ENCODE measurements at places on chromosomes 11 and 22.

DNA sequence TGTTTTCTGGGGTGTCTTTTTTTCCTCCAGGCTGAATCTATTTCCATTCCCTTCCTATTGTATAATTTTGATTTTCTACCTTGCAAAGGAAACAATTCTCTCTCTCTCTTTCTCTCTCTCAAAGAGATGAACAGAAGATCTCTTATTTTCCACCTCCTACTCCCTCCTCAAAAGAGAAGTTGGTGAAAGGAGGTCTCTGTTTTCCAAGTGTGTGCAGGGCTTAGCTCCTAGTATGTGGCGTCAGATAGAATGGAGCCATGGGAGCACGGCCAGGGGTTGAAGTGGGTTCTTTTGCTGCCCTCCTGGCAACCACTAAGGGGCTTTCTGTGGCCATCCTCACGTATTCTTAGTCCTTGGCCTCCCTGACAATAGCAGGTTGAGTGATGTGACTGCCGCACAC lies 480 bp downstream of the TRIM34 start:
- no peak for DNase-seq

GRCh38 chr11:117700551-117700950 lies 96.5 kb downstream of the DSCAML1 start:
- no peak for DNase-seq

GRCh38 chr22:23686416-23687024 lies 4.3 kb upstream of the RGL4 start:
- no peak for DNase-seq

GRCh38 chr11:74568028-74568427 lies 24.4 kb upstream of the POLD3 start:
- no peak for DNase-seq

DNA sequence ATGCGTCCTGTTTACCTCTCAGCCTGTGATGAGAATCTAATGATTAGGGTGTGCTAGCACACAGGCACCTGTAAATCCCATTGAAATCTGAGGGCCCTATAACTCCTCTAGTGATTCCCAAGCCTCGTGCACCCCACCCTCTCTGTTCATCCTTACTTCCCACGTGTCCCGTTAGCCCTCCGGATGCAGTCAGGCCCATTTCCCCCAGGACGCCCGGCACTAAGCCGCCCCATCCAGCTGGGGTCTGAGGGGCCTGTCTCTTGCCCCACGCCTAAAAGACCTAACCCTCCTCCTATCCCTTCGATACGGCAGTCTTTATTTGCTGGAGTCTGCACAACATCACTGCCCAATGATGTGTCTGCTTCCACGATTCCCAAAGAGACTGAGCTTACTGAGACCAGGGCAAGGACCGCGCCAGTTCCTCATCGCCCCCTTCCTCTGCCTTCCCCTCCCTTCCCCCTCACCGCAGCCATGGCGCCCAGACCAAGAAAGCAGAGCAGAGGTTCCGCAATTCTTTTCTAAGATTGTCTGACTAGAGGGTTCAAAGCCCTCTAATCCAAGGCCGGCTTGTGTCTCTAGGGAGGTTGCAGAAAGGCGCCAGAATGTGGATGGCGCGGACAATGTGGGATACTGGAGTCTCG lies 1.1 kb upstream of the FADS2 start:
- no peak for DNase-seq

- DNase-seq, result no peak
Measured at GRCh38 chr11:106329273-106330018, 252.0 kb downstream of the AASDHPPT start.

GRCh38 chr11:30789270-30789669 lies 203.1 kb upstream of the MPPED2 start:
- DNase-seq, result no peak

GRCh38 chr11:15636521-15637089 lies 521.9 kb downstream of the INSC start:
- DNase-seq, result no peak

DNA sequence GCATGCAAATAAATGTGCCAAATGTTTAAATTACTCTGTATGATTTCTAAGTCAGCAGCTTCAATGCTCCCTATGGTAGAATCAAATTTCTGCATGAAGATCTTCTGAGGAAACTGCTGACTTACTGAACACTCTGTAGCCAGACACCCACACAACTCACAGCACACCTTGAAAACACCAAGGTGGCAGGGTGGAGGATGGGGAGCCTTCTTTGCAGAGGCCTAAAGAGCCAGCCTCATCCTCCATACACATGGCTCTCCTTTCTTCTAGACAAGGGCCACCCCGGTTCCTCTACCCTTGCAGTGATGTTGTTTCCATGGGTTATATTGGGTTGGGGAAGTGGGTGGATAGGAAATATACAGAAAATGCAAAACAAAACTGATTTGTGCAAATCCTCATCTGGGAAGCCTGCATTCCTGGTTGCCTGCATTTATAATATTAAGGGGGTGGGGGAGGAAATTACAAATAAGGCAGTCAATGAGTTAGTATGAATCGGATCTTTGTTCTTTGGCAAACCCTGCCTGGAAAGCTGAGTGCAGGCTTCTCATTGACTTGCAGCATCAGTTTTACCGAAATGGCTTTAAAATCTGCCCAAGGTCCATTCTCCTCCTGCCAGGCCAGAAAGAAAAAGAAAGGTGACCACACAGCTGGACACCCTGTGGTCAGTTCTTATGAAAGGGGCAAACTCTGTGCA lies 15.8 kb upstream of the ETS1 start:
- DNase-seq, result no peak

GRCh38 chr11:10486161-10486840 lies 31.2 kb downstream of the AMPD3 start:
- DNase-seq, result no peak

DNA sequence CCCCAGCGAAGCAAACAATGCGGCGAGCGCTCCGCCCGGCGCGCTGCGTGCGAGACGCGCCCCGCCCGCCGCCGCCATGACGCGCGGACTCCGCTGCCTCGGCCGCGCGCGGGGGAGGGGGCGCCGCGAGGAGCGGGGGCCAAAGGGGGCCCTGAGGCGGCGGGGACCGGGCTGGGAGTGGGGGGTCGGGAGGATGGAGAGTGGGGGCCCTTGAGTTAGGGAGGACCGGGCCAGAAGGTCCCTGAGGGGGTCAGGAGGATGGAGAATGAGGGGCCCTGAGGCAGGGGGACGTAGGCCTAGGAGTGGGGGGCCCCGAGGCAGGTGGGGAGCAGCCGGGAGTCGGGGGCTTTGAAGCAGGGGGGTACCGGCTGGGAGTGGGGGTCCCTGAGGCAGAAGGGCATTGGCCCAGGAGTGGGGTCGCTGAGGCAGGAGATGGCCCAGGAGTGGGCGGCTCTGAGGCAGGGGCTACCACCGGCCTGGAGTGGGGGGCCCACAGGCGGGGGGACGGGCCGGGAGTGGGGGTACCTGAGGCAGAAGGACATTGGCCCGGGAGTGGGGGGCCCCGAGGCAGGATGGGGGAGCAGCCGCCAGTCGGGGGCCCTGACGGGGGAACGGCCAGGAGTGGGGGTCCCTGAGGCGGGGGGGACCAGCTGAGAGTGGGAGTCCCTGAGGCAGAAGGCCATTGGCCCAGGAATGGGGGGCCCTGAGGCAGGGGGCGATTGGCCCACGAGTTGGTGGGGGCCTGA lies at the start of gene BRD1:
TSS of gene BRD1 (minus strand) at position 21 of the 746 bp plus-strand sequence. CDS start 3,556 bp downstream, outside the sequence.
- DNase-seq, result no peak

All from NCI-H2081 treated with DMSO at 0.1 percent for 48 hours (cell line).